ENCODE measurements at places on chromosomes 3 and 15.
A peak's percentile ranks its signal among the peaks of the same experiment; 100 is the strongest.

GRCh38 chr3:173553635-173554280 is 156.2 kb downstream of the NLGN1 start:
- no peak for DNase-seq

DNA sequence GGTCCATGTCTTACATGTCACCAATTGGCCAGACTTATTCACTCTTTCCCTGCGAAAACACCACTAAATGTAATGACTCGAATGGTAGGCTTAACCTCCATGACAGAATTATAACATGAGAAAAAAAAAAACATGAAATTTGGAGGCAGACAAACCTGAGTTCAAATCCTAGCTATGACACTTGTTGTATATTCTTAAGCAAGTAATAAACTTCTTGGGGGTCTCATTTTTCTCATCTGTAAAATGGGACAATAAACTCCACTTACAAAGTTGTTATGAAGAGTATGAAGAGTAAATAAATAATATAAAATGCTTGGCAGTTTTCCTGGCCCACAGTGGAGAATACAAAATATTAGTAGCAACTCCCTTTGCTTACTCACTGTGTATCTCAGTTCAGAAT is 11.4 kb upstream of the EIF1B start:
- no peak for DNase-seq

- no peak for DNase-seq
Measured at GRCh38 chr15:78402061-78402610, 35.9 kb upstream of the IREB2 start.

GRCh38 chr3:55484801-55485791 is 2.0 kb downstream of the WNT5A start:
- DNase-seq = no peak

DNA sequence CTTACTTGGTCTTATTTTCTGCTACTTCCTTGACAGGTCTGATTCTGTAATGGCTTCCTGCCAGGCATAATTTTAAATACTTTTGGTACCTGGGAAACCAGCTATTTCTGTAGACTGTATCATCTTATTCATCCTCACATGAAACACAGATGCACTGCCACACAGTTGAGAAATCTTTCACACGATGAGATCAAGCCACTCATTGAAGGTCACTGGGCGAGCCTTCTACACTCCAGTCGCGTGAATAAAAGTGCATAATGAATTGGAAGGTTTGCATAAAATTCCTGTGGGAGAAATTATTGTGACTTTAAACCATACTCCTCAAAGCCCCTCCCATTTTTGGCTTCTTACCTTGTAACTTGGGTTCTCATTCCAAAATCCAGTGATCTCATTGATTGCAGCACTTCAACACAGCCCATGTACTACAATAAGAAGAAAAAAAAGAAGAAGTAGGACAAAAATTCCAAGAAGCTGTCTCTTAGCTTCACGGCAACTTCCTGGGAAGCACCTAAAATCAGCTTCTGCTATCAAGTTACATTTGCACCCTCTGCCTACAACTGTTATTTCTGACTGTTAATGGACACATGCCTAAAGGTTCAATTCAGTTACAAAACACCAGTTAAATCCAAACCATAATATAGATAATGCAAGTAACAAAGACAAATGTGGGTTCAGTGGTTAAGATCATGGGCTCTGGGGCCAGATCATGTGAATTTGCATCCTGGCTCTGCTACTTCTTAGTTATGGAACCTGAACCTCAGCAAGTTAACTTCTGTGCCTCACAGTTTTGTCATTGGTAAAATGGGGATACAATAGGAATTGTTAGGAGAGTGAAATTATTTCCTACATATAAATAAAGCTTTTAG is 39.0 kb downstream of the SHC4 start:
- no peak for DNase-seq

GRCh38 chr15:65081758-65082157 is 5.2 kb downstream of the KBTBD13 start:
- DNase-seq = no peak

- DNase-seq = no peak
Measured at GRCh38 chr15:90579213-90579612, 49.5 kb downstream of the CRTC3 start.

DNA sequence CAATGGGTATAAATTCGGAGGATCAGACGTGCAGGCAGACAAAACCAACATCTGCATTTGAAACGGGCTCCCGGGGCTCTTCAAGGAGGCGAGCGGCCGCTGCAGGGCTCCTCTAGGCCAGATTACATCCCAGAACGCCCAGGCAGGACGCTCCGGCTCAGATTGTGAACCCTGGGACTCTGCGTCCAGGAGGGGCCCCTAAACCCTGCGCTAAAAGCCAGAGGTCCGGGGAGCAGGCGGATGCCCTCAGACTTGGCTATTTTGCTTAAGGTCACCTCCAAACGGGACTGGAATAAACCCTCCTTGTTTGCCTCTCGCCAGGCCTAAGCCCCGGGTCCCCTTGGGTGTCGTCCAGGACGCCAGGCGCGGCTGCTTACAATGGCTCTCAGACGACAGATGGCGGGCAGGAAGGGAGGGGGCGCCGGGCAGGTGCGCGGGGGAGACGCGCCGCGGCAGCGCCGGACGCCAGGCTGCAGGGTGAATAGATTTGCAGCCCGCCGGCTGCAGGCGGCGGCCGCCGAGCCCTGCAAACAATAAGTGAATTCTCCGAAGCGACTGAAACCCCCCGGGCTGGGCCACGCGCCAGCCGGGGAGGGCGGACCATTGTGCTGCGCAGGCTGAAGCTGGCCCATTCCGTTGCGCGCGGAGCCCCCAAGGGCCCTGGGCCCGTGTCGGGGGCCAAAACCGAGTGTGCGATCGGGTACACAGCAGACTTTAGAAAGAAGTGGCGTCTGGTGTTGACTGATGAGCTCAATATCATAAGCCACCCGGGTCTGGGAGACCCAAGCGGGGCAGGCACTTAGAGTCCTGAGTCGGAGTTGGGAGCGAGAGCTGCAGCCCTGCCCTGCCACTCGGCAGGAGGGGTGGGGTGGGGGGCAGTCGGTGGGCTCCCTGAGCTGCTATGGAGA is 32.3 kb upstream of the AMOTL2 start:
- no peak for DNase-seq

- DNase-seq = no peak
Measured at GRCh38 chr3:54213907-54214306, 91.6 kb downstream of the CACNA2D3 start.

DNA sequence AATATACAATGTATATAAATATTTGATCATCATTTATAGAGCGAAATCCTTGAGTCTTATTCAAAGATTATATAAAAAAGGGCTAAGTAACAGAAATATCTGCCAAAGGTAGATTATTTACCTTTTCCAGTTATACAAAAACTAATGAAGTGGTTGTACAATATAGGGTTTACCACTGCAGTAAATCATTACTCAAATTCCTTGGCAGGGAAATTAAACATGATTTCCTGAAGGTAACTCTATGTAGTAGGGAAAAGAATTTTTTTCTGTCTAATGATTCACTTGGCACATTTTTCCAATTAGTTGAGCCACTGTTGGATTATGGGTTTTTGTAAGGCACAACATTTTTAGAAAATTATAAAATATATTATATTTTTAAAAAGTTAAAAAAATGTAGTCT is 129.6 kb downstream of the NR2F2 start:
- DNase-seq = no peak

GRCh38 chr3:31456373-31456772 is 76.4 kb upstream of the STT3B start:
- DNase-seq = no peak

DNA sequence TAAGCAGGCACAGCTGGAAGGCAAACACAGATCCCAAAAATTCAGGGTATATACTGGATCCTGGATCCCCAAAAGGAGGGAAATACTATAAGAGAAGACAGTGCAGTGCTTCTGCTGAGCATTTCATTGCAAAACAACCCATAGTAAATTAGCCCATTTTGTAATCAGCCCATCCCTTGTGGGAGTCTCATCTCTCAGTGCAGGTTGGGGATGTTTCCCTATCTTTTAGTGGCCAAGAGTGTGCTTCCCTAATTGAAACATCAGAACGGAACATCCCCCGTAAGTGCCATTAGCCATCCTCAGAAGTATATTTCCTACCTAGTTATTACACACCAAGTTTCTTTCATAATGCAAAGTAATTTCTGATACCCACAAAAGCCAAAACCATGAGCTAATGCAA is 11.2 kb upstream of the MTMR14 start:
- DNase-seq = no peak

GRCh38 chr3:83941990-83942745 is 1016.6 kb upstream of the CADM2 start:
- DNase-seq = no peak

DNA sequence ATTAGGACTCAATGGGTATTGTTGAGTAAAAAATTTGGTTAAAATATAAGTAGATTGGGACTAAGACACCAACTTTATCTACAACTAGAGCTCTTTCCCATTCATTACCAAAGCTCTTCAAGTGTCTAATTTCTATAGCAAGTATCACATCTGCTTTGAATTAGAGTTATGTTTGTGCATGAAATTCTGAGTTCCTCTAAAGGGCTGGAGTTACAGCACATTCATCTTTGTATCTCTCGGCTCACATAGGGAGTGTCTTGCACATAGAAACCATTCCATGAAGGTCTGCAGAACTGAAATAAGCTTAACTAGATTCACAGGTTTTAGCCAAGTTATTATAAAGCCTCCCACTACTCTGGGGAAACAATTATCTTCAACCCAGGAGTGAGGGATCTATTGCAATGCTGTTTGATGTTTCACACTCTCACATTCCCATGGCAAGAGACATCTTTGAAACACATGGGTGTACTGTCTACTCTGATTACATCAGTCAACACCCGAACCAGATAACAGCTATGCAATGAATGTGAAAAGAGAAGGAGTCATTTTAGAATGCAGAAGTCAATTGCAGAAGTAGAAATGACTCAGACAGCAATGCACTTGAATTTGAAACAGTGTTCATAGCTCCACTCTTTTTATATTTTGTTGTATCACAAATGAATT is 93.1 kb upstream of the KBTBD8 start:
- DNase-seq = no peak

- DNase-seq = no peak
Measured at GRCh38 chr15:35618260-35619188, 72.6 kb upstream of the DPH6 start.

GRCh38 chr3:33577173-33577572 is 137.0 kb upstream of the UBP1 start:
- DNase-seq = no peak

DNA sequence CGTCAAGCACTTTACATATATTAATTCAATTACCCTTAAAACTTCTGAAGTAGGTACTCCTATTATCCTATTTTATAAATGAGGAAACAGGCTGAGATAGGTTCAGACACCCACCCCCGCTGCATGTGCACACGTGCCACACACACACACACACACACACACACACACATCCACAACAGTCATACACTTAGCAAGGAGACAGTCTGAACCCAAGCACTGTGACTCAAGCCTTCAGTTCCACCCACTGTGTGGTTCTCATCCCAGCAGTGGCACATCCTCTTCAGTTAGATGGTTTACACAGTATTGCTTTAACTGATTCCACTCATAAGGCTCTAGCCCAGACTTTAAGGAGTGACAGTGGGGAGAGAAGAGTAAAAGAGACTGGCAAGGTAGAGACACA is 91.1 kb upstream of the FGF7 start:
- DNase-seq = no peak

GRCh38 chr15:29925227-29926082 is 103.2 kb upstream of the TJP1 start:
- no peak for DNase-seq

- peak; percentile 70 for DNase-seq
Measured at GRCh38 chr3:128875556-128876120, 3.8 kb upstream of the ACAD9 start.

DNA sequence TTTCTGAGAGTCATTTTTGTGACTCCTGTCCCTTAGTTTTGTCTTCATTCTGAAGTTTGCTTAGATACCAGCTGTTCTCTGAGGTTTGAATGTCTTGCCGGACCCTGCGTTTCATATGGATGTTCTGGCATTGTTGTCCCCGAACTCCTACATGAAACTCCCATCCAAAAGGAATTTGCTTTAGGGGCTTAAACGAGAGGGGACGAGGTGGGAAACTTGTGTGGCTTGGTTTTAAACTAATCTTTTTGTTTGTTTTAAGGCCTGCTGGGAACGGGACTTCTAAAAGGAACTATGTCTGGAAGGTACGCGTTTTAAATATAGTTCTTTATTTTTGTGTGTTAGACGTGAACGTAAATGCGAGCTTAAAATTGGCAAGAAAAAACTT is 679 bp downstream of the RPL35A start:
- no peak for DNase-seq

DNA sequence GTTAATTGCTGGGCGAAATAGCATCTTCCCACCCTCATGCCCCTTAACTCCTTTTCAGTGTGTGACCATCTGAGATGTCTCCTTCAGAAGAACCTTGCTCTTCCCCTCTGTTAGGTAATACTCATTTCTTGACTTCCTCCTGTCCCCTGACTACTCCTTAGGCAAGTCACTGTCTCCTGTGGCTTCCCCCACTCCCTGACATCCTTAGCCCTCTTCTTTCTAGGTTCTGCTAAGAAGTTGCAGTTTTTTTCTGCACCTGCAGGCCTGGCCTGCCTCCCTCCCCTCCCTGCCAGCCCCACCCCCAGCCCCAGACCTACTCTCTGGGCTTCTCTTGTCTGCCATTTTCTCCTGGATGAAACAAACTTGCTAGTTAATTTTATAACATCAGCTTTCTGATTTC is 15.2 kb upstream of the EID1 start:
- no peak for DNase-seq

GRCh38 chr3:11437506-11437905 is 165.3 kb downstream of the ATG7 start:
- DNase-seq = no peak

DNA sequence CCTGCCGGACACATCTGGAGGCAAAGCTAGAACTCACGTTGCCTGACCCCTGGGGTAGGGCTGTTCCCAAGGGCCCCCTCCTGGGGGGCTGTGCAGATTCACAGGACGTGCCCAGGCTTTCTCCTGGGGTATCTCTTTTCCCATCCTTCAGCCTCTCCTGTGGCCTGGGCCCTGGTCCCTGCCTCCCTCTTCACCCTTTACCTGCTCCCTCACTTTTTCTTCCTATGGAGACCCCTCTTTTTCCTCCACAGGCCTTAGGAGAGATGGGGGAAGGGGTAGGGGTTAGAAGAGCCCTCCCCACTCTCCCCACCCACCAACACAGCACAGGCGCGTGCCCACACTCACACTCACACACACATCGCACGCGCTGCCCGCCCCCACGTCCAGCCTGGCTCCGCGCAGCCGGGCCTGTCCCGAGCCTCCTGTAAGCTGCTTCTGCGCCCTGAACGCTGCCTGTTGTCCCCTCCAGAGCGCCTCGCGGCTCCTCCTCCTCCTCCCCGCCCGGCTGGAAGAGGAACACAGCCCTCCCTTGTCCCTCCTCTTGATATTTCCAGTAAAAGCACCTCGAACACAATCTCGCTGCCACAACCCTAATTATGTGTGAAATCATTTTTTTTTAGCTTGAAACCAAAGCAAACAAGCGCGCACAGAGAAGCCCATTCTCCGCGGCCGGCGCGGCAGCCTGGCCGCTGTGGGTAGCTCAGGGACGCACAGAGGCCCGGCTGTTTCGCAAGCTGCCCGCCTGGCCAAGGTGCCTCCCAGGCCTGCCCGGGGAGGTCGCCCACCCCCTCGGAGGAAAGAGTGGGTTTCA is 33.9 kb upstream of the ACAN start:
- no peak for DNase-seq

- no peak for DNase-seq
Measured at GRCh38 chr3:98390366-98390765, at the start of gene OR5K3. OR5K3 (plus strand) TSS chr3:98390666; CDS start chr3:98390666, 0 bp downstream.

GRCh38 chr3:97744289-97744688 is 20.3 kb upstream of the ARL6 start:
- DNase-seq = no peak

- DNase-seq = peak; percentile 44
Measured at GRCh38 chr15:91522605-91523332, 330.7 kb upstream of the SLCO3A1 start.

- DNase-seq = no peak
Measured at GRCh38 chr3:73933585-73933984, 308.8 kb upstream of the PDZRN3 start.
